ENCODE measurements at places on chromosomes 2 and 18.

DNA sequence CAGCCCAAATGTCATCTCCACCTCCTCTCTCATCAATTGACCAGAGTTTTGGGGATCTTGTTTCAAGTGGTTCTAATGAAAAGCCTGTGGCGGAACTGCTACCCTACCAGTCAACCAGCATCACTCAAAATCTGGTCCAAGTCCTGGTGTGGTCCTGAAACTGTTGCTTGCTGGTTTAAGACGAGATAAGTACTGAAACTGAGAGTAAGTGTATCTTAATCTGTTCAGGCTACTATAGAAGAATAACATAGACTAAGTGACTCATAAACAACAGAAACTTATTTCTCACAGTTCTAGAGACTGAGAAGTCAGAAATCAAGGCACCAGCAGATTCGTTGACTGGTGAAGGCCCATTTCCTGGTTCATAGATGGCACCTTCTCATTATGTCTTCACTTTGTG lies 879 bp upstream of the GALNT5 start:
- DNase-seq, result peak; percentile 77

GRCh38 chr2:6579281-6579680 lies 286.4 kb downstream of the CMPK2 start:
- no peak for DNase-seq

DNA sequence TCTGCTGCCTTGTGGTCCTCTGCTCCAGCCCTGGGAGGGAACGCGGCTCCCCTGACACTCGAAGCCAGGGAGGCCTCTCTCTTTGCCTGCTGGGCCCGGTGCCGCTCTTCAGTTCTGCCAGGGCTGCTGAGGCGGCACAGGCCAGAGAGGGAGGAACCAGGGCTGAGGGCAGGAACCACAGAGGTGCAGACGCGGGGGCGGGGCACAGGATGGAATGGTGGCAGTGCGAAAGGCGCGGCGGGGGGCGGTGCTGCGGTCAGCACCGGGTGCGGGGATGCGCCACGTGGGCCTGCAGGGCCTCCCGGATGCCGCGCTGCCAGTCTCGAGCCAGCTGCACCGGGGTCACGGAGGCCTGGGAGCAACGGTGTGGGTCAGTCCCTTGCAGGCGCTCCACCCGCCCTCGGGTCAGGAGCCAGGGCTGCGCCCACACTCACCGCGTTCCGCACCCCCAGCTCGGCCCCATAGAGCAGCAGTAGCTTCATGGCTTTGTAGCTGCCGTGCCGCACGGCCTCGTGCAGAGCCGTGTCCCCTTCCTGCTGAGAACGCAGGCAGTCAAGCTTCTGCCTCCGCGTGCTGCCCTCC lies 4.4 kb downstream of the ANKRD23 start:
- no peak for DNase-seq

DNA sequence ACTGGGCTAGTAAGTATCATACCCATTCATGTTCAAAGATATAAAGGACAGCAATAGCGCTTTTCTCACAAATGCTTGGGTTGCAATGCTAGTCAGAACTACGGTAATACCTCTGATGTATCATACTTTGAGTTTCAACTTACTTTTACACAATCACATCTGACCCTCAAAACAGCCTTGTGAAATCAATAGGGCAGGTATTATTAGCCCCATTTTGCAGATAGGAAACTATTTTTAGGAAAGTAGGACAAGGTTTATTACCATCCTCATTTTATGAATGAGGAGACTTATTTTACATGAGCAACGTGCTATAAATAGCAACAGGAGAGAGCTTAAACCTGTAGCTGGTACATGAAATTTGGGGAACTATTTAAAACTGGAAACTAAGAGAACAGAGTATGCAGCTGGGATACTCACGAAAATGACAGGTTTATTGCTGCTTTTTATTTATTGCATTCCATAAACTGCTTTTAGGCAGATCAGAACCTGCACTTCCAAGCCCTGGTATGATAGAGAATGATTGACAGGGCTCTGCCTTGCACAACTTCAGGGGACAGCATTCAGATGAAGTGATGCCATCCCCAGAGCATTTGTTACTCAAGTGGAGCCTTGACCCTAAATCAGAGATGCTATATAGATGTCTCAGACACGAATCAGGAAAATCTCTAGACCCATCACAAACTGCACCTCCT lies 42.4 kb upstream of the PPM1B start:
- peak; percentile 77 for DNase-seq
